NCI-H460 (cell line): ENCODE measurements at places on chromosomes 4 and X.

DNA sequence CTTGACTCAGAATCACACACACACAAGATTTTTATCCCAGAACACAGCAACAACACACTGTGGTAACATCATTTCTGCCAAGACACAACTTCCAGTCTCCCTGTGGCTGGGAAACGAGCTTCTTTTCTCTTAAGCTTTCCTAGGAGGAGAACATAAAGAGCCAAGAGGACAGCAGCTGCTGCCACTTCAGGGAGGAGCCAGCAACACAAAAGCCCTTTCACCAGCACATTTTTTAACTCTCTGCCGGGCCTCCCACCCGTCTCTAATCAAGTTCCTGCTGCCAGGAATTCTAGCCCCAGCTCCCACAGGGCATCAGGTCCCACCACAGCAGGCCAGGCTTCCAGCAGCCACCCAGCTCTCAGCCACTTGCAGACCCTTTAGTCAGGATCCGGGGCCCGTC, 22.4 kb downstream of the FAT1 start:
- no peak for DNase-seq

DNA sequence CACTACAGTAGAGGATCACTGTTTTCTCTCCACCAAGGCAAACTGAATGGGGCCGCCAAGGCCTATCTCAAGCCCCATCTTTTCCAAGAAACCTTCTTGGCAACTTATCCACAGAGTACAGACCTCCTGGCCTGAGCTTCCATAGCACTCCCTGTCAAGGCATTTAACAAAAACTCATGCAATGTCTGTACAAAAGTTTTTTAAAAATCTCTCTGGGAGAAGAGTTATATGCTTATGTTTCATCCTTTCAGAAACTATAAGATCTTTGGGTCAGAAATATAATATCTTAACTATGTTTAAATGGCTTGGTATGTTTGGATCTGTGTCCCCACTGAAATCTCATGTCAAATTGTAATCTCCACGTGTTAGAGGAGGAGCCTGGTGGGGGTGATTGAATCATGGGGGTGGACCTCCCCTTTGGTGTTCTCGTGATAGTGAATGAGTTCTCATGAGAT, 13.6 kb downstream of the ADAMTS3 start:
- DNase-seq: no peak

DNA sequence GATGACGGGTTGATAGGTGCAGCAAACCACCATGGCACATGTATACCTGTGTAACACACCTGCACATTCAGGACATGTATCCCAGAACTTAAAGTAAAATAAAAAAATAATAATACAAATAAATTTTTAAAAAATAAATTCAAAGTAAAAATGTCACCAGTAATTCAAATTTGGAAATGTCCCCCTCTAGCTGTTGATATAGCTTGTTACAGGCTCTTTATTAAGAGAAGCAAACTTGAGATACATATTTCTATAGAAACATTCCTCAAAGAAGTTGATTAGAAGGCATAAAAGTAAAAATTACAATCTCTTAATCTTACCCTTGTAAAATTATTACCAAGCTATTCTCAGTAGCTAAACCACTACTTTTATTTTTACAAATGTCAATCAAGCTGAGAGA, 1397.0 kb downstream of the FAM133A start:
- no peak for DNase-seq

GRCh38 chrX:34624416-34624815, 32.7 kb downstream of the TMEM47 start:
- no peak for DNase-seq

GRCh38 chrX:44282753-44283152, 60.7 kb downstream of the EFHC2 start:
- DNase-seq: no peak

DNA sequence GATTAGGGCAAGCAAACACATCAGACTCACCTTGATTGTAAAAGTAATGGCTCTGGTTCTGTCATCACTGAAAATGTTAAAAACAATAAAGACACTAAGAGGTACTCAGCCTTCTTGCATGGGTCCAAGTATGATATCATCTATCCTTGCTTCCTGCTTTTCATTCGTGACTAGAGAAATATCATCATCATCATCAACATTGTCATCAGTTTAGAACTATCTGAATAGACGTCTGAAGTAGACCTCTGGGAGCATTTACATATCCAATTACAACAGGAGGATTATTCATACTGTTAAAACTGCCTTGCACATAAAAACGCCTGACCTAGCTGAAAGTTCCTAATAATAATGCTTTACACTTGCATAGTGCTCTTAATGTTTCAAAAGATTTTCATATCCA, 9.8 kb upstream of the FRAS1 start:
- no peak for DNase-seq

DNA sequence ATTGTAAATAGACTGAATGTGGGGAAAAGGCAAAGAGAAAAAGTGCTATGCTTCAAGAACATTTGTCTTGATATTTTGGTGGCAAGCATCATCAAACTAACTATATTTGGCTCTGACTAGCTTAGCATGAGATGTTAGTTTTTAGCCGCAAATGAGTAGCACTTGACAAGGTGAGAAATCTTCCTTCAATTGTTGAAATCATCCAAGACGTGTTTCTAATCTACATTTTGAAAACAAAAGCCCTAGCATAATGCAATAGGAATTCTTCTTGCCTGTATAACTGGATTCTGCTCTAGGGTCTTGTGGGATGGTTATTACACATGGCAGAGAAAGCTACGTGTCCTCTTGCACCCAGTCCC, 92.5 kb downstream of the SORBS2 start:
- DNase-seq: no peak

DNA sequence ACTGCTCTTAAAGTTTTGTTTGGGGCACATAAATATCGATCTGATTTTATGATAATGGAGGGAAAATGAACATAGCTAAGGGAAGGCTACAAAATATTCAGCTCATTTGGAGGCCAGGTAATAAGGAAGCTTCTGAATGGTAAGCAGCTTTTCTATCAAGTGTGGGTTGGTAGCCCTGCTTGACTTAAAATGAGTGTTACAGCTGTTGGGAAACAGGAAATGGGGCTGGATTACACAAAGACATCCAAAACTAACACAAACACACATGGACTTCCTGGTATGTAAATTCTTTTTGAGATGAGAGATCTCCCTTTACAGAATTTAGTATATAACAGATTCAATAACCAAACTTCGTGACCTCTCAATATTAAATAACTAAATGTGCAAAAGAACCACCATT, 58.0 kb downstream of the FGF16 start:
- no peak for DNase-seq

- no peak for DNase-seq
Measured at GRCh38 chr4:25926462-25926861, 12.4 kb downstream of the SMIM20 start.

GRCh38 chr4:100981447-100982204, 365.7 kb downstream of the PPP3CA start:
- no peak for DNase-seq

DNA sequence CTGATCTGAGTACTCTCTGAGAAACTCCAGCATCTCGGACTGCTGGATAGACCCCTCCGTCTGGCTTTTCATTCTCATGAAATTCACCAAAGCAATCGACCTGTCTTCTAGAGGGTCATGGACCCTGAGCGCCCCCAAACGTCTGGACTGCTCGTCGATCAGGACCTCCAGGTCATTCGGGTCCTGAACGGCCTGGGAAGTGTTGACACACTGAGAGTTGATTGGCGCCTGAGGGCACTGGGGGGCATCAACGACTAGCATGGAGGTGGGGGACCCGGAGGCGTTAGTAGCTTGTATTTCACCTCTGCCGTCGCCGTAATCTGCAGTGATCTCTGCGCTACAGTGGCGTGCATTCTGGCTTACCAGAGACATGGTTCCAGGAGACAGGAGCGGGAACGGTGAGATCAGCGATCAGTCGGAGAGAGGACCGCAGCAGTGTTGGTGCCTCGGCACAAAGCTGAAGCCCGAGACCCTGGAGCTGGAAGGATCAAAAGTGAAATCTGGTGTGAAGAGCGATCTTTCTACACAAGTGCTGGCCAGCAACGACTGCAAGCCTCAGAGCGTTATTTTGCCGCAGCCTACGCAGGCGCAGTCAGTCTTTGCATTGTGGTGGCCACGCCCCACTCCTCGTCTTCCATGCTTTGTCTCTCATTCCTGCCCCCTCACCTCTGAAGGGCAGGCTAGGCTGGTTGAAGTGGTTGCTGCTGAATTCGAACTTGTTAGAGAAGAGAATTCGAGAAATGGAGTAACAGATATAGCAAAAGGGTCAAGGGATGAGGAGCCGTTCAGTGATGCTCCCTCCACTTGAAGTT, at the start of gene MAGEE2:
MAGEE2 (minus strand) TSS at position 575 of the 812 bp plus-strand sequence; CDS start at position 372, 203 bp downstream.
- DNase-seq: no peak

DNA sequence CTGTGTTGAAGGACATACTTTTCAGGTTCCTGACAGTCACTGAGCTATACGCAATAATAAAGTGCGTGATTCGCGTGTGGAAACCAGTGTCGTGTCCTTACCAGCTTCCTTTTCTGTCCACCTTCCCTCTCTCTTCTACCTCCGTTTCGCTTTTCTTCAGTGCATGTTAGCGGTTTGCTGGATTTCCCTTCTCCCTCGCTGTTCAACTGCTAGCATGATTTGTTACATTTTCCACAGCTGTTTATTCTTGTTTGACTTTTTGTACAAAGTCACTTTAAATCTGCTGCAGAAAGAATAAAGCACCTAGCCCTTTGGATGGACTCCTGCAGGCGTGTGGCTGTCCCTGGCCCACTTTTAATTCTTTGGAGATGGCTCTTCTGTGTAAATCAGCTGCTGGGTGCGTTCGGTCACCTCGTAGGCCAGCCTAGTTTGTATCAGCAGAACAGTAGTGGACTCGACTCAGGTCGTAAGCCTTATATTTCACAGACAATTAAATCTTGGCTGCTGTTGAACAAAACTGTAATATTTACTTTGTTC, 8.9 kb upstream of the HAND2 start:
- no peak for DNase-seq

DNA sequence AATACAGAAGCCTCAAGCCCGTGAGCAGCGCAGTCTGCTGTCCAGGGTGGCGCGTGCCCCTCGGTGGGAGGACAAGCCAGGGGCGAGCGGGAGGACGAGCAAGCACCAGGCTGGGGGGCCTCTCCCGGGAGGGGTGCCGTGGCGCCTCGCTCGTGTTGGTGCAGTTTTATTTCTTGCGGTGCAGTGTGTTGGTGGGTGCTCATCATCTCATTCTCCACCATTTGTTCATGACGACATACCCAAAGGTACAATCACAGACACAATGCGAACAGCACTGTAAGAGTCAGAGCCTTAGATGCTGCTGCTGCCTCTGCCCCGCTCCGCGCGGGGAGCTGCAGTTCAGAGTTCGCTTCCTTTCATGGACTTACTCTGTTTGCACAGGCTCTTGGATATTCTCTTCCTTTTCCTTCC, 30.3 kb downstream of the RGS12 start:
- no peak for DNase-seq

DNA sequence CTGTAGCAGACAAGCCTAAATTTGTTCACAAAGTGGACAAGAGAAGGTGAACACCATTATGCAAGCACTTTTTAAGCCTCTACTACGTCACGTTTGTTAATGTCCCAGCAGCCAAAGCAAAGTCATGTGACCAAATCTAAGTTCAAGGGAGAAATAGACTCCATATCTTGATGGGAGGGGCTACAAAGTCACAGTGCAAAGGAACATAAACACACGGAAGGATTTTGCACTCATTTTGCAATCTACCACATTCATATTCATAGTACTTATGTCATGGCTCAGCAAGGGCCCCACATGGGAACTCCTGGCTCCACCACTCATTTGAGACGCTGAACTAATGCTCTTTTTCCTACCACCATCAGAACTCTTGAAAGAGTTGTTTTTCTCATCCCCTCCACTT, 139.0 kb upstream of the JADE1 start:
- DNase-seq: no peak

DNA sequence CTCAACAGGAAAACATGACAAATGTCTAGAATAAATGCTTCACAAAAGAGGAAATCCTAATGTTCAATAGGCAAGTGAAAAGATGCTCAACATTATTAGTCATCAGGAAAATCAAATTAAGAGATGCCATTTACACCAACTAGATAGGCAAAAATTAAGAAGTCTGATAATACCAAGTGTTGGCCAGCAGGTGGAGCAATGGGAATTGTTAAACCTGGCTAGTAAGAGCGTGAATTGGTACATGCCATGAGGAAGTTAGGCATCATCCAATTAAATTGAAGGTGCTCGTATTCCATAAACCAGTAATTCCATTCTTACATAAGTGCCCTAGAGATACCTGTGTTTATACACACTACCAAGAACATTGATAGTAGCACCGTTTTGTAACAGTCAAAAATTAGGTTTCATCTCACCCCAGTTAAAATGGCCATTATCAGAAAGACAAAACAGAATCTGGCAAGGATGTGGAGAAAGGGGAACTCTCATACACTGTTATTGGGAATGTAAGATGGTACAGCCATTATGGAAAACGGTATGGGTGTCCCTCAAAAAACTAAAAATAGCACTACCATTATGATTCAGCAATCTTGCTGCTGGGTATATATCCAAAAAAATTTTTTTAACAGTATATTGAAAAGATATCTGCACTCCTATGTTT, 14.0 kb upstream of the ZCCHC18 start:
- DNase-seq: peak; percentile 61

GRCh38 chr4:72119946-72120345, 88.1 kb downstream of the NPFFR2 start:
- no peak for DNase-seq

GRCh38 chr4:174211622-174212044, 71.8 kb downstream of the FBXO8 start:
- DNase-seq: no peak

DNA sequence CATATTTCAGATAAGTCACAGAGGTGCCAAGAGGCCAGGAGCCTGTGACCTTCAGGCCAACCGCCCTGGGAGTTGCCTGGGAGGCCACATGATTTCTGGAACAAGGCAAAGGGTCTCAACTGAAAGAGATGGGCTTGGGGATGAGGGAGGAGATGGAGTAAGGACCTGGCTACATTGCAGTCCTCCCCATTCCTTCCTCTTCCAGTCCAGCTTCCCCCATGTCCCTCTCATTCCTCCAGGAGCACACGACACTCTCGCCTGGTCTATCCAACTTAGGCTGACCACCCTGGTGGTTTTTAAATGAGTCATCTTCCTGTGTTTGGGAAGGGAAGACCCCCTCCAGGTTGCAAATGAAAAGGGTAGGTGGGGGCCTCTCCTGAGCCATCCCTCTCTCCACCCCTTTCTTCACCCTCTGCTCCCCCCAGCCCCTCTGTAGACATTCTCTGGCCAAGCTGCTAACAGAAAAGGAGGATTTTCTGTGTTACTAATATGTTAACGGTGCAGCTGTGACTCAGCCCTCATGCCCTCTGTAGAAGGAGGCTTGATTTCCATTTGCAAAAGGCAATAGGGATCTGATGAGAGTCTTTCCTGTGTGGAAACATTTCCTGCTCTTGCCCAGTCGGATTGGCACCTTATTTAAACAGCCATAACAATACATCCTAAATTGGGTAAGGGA, 79.2 kb downstream of the RTL5 start:
- DNase-seq: no peak

GRCh38 chr4:47473141-47473750, 9.7 kb upstream of the COMMD8 start:
- no peak for DNase-seq

DNA sequence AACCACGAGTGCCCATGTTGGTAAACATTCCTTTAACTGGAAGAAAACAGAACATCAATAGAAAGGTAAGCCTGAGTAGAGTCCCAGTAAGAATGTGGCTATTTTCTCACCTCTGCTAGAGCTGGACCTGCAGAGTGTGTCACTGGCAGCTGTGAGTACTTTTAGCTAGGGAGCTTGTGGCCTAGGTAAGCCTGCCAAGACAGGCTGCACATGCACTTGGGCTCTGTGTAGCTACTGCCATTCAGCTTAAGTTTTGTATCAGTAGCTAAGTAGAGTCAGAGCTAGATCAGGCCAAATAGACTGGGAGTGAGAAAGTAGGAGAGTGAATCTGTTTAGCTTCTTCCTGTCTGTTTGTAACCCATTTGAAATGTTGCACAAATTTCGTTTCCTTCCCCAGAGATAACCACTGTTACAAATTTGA, 35.3 kb downstream of the RBPJ start:
- no peak for DNase-seq
